GM20000 (cell line): ENCODE measurements at places on chromosomes 2 and 18.
A peak's percentile ranks its signal among the peaks of the same experiment; 100 is the strongest.

GRCh38 chr2:17620280-17620679, 79.8 kb downstream of the VSNL1 start:
- no peak for DNase-seq

- DNase-seq = no peak
These were observed 212.7 kb upstream of the SLC14A2 start for GRCh38 chr18:45402485-45403056.

DNA sequence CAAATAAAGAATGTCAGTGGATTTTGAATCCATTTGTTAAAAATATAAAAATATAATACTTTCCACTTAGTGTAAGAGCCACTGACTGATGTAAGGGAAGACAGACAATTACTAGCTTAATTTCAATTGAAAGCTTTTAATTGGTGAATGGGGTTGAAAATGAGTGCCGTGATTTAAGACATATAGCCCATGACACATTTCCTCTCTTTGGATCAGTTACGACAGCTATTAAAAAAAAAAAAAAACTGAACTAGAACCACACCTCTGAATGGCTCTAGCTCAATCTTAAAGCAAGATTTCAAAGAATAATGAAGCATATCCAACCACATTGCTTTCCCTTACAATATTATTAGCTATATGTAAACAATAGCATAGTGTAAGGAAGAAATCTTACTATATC, 44.0 kb downstream of the CIB4 start:
- no peak for DNase-seq

- DNase-seq = peak; percentile 45
These were observed 73.1 kb downstream of the RTN4 start for GRCh38 chr2:54977149-54977548.

DNA sequence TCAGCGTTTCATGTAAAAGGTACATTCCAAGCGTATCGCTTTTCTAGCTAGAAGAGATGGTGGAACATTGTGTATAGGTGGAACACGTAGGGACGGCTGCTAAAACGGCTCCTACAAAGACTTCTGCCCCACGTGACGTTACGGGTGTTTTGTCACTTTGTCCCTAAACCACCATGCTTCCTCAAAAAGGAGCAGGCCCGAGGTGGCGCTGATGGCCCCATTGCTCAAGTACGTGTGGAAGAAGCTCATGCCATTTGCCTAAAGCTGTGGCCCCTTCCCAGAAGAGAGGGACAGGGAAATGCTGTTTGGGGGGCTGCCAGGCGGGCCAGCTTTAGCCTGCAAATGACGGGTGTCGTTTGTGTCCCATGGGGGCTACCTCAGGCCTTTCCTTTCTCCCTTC, 72.7 kb downstream of the TMEM247 start:
- no peak for DNase-seq

DNA sequence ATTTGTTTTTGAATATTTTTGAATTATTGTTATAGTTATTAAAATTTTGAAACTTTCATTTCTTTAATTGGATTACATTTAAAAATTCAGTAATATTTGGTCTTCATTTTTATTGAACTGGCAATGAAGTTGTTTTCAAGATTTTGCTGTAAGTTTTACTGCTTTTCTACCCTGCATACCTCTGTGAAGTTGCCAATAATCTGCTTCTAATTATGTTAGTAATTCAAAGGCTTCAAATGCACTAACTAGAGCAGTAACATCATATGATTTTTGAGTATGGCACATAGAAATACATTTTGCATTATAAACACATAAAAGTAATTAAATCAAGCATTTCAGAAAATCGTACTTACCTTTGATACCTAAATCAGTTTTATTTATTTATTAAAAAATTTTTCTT, 40.3 kb upstream of the FAM171B start:
- DNase-seq = no peak
